Stimulated activated CD8-positive, alpha-beta memory T cell treated with anti-CD3 and anti-CD28 coated beads, Interleukin-2, amount 100 ng/mL, for 1 hour (primary cell): ENCODE measurements at places on chromosomes 7 and 10.

- no peak for DNase-seq
These were observed 111.3 kb downstream of the ELFN1 start for GRCh38 chr7:1781369-1781768.

GRCh38 chr10:133158756-133159610 lies 1.0 kb upstream of the KNDC1 start:
- no peak for DNase-seq

DNA sequence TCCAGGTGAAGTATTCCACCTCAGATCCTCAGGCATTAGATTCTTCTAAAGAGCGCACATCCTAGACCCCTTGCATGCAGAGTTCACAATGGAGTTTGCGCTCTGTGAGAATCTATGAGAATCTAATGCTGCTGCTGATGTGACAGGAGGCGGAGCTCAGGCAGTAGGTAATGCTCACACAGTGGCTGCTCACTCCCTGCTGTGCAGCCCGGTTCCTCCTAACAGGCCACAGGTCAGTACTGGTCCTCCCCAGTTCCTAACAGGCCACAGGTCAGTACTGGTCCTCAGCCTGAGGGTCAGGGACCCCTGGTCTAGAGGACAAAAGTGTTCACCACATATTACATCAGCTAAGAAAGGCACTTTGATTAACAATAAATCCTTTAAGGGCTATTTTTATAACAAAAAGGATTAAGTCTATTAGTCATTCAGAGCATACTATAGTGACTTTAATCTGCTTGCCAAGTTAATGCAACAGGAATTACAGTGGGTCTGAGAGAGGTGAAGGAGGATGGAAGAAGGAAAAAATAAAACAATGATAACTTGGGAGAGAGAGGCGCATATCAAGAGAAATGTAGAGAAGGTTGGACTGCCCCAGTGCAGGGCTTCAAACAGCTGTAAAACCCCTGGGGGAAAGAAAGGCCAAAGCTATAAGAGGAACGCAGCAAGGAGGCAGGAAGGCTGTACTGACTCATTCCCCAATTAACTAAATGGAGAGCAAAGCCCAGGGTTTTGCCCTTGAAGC lies 49.2 kb downstream of the CUL2 start:
- no peak for DNase-seq

GRCh38 chr7:55083206-55083605 lies 64.4 kb downstream of the EGFR start:
- no peak for DNase-seq

DNA sequence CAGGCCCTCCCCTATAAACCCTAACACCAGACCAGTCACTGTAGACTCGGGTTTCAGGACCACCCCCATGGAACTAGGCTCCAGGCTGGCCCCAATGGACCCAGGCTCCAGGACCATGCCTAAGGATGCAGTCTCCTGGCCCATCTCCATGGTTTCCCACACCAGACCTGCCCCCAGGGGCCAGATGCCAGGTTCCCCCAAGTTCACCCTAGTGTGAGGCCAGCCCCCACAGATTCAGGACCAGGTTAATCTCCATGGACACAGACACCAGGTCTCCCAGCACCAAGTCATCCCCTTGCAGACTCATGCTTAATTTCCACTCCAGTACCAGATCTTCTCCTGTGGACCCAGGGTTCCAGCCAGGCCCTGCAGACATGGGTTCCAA lies 103.8 kb upstream of the LANCL2 start:
- DNase-seq = no peak

DNA sequence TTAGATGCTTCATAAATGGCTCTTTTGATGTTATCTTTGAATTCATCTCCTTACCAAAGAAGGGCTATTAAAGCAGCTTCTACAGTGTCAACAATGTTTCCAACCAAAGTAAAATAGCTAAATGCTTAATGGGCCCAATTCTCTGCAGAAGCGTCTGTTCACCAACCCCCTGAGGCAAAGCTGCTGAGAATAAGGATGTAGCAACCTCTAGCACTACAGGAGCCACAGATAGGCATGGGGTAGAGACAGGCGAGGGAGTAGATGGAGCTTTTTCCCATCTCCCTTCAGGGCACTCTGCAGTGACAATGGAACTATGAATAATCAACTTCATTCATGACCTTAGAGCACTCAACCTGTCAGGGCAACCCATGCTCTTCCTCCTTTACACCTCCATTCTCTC lies 134.1 kb downstream of the FZD1 start:
- DNase-seq = no peak

DNA sequence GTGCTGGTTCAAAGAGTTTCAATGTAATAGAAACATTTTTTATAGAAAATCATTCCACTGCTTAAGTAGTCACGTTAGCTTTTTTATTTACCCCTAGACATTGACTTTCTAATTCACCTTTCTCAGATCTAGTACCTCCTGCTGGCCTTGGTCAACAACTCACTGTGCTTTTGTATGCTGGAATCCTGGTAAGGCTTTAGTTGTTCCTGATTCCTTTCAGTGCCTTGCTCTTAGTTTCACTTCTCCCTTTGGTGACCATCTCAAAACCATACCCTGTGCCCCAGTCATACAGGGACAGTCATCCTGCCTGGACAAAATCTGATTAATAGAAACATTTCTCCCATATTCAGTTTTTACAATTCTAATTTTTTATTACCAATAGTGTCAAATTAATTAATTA lies 130.2 kb downstream of the GPR37 start:
- DNase-seq = no peak

DNA sequence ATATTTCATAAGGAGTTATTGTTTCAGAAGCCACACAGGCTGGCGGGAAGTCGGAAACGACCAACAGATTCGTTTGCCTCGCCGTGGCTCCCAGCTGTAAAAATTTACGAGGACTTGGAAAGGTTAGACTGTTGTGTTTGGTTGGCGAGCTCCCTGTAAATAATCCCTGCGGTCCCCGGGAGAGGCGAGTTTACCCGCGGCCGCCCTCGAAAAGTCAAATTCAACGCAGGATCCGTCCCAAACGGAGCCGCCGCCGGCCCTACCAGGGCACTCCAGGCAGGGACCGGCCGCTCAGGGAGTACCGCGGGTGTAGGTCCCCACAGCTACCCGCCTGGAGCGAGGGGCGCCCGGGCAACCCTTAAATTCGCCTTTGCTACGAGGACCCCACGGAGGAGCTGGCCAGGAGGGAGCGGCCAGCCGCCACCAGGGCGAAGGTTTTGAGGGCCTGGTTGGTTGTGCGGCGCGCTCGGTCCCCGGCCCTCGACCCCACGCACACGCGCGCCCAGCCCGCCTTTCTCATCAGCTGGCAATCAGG lies 726 bp upstream of the HOXA9 start:
- DNase-seq = no peak

GRCh38 chr10:60352105-60352504 lies 37.6 kb downstream of the ANK3 start:
- no peak for DNase-seq

DNA sequence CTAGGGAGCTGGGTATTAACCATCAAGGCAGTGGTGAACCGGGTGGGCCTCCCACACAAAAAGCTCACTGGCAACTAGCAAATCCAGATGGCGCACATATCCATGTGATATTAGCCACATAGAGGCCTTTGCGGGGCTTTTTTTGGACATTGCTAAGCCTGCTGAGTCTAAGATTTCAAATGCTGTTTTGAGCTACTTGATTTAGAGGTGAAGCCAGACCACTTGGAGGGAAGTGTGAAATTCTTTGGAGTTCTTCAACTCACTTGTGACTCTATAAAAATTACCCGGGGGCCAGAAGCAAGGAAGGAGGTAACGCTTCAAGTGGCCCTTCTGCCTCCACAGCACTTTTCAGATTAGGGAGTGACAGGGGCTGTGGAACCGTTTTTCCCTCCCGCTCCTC lies 619.8 kb upstream of the GALNT17 start:
- no peak for DNase-seq

- no peak for DNase-seq
These were observed 221.1 kb downstream of the SNX10 start for GRCh38 chr7:26512737-26513136.

DNA sequence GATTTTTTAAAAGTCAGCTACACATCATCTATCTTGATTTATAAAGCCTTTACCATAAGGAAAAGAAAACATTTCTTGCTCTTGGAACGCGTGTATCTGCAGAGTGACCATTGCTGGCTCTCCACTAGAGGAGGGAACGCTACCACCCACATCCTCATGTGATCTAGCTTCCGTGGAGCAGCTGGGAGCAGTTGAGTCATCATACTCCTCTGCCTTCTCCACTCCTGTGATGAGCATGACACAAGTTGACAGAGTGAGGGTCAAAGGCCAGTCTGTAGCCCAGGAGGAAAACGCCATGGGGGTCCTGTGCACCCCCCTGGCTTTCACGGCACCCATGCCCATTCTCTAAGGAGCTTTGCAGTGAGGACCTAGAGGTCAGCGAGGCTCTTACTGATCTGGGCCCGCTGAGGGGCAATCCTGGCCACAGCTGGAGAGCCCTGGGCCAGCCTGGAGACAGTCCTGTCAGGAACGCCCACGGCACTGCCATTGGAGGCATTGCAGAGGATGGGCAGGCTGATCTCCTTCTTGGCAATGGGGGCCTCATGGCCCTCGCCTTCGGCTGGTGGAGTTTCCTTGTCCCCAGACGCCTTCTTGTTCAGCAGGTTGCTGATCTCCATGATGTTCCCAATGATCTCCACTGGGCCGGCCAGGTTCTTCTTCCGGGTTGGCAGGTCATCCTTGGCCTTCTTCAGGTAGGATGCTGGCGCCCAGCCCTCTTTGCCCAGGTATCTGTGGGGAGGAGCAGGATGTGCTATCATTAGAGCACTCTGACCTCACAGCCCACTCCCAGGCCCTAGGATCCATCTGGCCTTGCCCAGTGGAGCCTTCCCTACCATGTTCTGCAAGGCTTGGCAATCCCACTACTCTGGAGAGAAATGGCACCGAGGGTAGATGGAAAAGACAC lies 119.2 kb downstream of the NEURL1 start:
- no peak for DNase-seq

DNA sequence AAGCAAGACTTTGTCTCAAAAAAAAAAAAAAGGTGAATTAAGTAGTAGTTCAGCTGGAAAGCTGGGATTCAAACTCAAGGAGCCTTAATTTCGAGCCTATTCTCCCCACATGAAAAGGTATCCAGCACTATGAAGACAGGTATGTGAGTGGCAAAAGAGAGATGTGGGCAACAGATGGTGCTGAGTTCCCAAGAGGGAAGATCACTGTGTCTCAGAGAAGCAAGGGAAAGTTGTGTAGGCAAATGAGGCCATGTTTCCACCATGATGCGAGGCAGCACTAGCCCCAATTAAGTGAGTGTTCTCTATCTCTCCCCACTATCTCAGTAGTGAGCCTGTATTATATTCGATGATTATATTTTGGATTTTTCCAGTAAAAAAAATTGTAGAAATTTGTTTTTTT lies 19.8 kb upstream of the ST7 start:
- no peak for DNase-seq

GRCh38 chr10:117790179-117790578 lies 247.6 kb downstream of the EMX2 start:
- DNase-seq = no peak

DNA sequence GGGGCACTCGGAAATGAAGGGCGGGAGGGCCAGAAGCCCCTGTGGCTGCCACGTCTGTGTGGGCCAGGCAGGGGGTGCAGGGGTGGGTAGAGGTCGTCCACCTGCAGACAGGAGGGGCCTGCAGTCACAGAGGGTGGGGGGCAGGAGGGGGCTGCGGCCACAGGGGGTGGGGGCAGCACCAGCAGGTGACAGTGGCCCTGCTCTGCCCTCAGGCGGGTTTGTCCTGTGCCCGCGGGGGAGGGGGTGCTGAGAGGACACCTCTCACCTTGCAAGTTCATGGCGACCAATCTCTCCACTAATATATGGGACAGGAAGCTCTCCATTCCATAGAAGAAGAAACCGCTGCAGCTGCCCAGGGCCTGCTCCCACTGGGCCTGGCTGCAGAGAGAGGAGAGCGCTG lies 26.6 kb upstream of the NKX6-2 start:
- no peak for DNase-seq

DNA sequence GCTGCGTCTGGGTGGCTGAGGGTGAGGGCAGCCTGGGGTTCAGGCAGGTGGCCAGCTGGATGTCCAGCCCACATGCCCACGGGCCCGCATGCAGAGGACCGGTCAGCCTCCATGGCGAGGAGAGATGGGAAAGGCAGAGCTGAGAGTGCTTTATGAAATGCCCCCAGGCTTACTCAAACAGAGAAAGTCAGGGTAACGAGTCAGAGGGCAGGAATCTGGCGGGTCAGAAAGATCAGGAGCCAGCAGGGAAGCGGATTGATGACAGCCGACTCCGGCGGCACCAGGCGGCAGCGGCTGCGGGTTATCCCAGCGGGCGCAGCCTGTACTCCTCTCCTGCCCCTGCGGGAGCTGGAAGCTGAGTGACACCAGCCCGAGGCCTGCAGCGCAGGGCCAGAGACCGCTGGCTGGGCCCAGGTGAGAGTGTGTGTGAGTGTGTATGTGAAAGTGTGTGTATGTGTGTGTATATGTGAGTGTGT lies 13.4 kb downstream of the SLC13A4 start:
- no peak for DNase-seq
